ENCODE measurements at places on chromosomes 6 and 20.

DNA sequence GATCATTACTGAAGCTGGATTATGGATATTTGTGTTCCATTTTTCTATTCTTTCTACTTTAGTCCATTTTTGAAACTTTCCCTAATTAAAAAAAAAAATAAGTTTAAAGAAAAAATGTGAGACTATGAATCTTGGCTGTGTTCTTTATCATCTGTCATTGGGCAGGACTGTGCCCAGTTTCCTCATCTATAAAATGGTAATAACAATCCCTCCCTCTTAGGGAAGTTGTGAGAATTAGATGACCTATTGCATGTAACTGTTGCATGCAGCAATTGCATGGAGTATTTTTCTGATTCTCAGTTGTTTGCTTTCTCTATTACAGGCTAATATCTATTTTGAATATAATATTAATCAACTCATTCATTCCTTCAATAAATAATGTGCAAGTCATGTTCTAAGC lies 108.2 kb upstream of the LOC128125822 start:
- DNase-seq: no peak

GRCh38 chr6:87929843-87930288 lies 117.8 kb upstream of the SPACA1 start:
- peak; percentile 84 for DNase-seq

- peak; percentile 65 for DNase-seq
Measured at GRCh38 chr6:119612911-119613381, 263.4 kb upstream of the MAN1A1 start.

GRCh38 chr6:157764178-157765068 lies 58.6 kb upstream of the SNX9 start:
- DNase-seq: peak; percentile 100

GRCh38 chr20:62197311-62197710 lies 14.5 kb downstream of the MTG2 start:
- DNase-seq: no peak

- DNase-seq: no peak
Measured at GRCh38 chr6:32168350-32168749, 4.0 kb downstream of the EGFL8 start.

DNA sequence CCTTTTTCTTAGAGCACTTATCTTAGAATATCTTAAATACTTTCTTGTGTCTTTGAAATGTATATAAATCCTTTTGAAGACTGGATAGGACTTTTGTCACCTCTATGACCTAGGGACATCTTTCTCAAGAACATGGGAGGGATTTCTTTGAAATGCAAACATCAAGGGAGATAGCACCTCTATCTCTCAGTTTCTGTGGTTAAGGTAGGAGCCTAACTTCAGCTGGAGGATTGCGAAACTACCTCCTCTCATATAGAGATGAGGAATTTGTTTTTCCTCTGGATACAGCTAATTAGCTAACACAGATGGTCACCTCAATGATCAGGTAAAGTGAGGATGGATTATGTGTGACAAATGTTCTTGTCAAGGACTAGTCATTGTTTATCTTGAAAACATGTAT lies 631.3 kb upstream of the IMPG1 start:
- no peak for DNase-seq

DNA sequence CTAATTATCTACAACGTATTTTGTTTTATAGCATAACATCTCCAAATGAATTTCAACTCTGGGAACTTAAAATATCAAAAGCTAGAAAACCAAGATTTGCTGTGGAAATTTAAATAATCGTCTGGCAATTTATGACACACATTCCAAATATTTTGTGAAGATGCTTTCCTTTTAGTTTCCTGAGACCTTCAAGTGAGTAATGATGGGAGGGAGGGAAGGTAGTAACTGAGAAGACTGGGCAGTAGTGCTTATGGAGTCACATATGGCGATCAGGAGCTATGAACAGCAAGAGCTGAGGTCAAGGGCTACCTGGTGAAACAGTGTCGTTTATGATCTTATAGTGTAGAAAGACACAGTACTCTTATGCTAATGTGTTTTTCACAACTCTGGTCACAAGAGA lies 178.2 kb upstream of the THEMIS start:
- peak; percentile 67 for DNase-seq

DNA sequence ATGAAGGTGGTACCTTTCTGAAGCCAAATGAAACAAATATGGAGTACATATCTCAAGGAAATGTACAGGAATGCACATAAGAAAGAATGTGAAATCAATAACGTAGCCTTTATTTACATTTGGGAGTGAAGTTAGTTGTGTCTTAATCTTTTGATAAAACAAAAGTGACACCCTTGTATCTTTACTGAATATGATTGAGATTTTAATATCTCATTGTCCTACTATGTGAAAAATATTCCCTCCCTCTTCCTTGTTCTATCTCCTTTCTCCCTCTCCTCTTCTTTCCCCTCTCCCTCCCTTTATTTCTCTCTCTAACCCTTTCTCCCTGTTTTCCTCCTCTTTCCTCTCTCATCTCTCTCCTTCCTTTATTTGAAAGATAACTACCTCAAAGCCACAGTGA lies 89.1 kb downstream of the PTCHD4 start:
- DNase-seq: no peak

- DNase-seq: no peak
Measured at GRCh38 chr6:1614448-1615150, 4.9 kb downstream of the FOXC1 start.

GRCh38 chr6:156787569-156788492 lies 10.7 kb downstream of the ARID1B start:
- DNase-seq: no peak

- peak; percentile 62 for DNase-seq
Measured at GRCh38 chr6:138692058-138692977, 81.3 kb upstream of the CCDC28A start.

DNA sequence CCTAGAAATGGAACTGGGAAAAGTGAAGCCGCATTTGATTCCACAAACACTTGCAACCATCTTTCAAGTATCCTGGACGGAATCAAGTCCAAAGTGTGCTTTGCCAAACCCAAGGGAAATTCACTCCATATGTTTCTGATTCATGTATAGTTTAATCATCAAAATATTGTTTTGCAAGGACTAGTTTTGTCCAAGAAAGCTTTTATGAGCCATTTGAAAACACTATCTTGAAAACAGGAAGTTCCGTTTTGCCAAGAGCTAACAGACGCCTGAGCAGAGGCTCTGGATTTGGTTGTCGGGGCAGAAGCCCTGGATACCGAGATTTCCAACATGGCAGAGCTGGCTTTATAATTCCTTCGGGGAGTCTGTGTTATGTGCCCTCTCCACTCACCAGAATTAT lies 251.1 kb downstream of the PHACTR1 start:
- DNase-seq: no peak

Data from fibroblast of skin of back (primary cell).